Activated CD4-positive, alpha-beta T cell treated with anti-CD3 and anti-CD28 coated beads, Interleukin-2, amount 10 ng/mL, durations not matched to agents 24 days and 14 days (primary cell): ENCODE measurements at places on chromosomes 3 and 15.
A peak's percentile ranks its signal among the peaks of the same experiment; 100 is the strongest.

DNA sequence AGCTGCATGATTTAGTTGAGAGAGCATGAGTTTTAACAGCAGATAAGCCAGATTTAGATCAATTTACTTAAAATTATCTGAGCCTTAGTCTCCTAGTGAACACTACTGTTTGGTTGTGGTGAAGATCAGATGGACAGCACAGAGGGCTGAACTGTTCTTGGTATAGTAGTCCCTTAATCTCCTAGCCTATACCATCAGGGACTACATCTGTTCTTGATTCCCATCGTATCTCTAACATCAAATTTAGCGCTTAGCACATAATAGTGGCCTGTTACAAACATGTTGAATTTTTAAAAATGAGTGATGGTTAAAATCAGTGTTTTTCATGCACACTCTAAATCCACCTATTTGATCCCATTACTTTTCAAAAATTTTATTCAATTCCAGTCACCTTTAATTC is 507.7 kb downstream of the GRM7 start:
- H3K4me1 ChIP-seq = no peaks in the 10 kb centered on the region
- no peaks in the 10 kb centered on the region for H3K36me3 ChIP-seq
- H3K27me3 ChIP-seq = no peaks in the 10 kb centered on the region
- DNase-seq = no peak
- H3K4me3 ChIP-seq = no peak overlapping the region

DNA sequence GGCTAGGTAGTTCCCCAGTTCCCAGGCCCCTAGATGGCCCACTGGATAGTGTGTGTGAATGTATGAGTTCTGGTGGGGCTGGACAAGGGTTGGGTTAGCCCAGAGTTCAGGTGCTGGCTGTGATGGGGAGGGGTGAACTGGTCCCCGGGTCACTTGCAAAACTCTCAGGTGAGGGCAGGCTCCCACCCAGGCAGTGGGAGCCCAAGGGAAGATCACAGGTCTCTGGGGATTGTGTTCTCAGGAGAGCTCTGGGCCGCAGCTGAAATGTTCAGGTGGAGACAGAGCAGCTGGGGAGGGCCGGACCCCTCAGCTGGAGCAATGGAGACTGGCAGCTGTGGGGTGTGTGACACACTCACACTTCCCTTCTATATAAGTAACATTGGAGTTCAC is 12.8 kb upstream of the FAM98B start:
- H3K27ac ChIP-seq = peak overlapping the region; percentile 32
- no peaks in the 10 kb centered on the region for H3K36me3 ChIP-seq
- peaks cover 37% of the 10 kb centered on the region for H3K27me3 ChIP-seq
- no peak overlapping the region for H3K4me3 ChIP-seq
- no peak for DNase-seq

DNA sequence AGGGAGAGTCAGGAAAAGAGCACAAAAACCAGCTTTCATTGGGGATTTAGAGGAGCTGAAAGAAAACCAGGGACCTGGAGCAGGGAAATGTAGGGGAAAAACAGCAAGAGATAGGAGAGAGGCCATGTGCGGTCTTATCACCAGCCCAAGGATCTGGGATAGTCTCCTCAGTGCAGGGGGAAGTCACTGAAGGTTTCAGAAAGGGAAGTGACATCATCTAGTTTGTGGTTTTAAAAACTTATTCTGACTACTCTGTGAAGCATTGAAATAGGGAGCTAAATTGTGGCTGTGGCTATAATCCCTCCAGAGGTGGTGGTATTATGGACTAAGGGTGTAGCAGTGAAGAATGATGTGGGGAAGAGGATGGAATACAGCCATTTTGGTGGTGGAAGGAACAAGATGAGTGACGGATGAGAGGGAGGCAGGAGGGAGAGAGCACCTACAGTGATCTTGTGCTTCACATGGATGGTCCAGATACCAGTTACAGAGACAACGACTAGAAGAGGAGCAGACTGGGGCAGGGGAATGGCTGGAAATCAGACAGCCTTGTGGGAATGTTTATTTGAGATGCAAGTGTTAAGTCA is 72.7 kb downstream of the HMG20A start:
- peak overlapping the region; percentile 34 for H3K27ac ChIP-seq
- peak overlapping the region; percentile 9 for H3K4me3 ChIP-seq
- DNase-seq = peak; percentile 63
- H3K36me3 ChIP-seq = peaks cover 5% of the 10 kb centered on the region
- peaks cover 18% of the 10 kb centered on the region for H3K4me1 ChIP-seq

DNA sequence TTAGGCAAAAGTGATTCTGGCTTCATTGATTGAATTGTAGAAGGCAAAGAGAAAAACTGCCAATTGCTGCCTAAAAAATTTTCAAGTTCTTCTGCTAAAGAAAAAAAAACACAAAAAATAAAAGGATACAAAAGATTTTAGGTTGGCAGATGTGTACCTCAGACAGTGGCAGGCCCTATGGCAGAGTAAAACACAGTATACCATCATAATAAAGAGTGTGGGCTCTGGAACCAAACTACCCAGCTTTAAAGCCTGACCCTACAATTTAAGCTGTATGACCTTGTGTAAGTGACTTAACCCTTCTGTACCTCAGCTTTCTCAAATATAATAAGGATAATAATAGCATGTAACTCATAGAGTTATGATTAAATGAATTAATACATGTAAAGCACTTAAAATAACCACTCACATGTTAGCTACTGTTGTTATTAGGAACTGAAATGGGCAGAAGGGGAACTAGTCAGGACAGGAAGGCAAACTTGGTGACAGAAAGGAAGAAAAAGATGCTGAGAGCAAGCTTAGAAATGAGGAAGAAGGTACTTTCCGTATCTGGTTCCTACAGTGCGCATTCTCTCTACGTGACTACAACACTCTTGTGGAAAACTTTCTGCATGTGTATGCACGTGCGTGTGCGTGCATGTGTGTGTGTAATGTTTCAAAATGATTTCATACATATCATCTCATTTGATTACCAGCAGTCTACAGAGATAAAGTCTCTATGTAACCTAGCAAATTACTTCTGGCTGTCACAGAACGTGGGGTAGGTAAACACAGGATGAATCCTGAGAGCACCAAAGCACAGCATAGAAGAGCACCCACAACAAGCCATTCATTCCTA is 13.6 kb upstream of the GATM start:
- H3K4me3 ChIP-seq = no peak overlapping the region
- peaks cover 61% of the 10 kb centered on the region for H3K27me3 ChIP-seq
- H3K36me3 ChIP-seq = no peaks in the 10 kb centered on the region
- no peak overlapping the region for H3K27ac ChIP-seq
- H3K4me1 ChIP-seq = peaks cover 5% of the 10 kb centered on the region

GRCh38 chr15:64264502-64264901 is 91.5 kb downstream of the CSNK1G1 start:
- DNase-seq = no peak
- H3K4me1 ChIP-seq = peaks cover 31% of the 10 kb centered on the region
- peak overlapping the region; percentile 59 for H3K27ac ChIP-seq
- H3K4me3 ChIP-seq = no peak overlapping the region

- H3K27ac ChIP-seq = no peak overlapping the region
- peaks cover 9% of the 10 kb centered on the region for H3K4me1 ChIP-seq
- no peak overlapping the region for H3K4me3 ChIP-seq
- no peaks in the 10 kb centered on the region for H3K36me3 ChIP-seq
- peaks cover 20% of the 10 kb centered on the region for H3K27me3 ChIP-seq
These were observed 113.5 kb upstream of the TOPAZ1 start for GRCh38 chr3:44128057-44128775.

DNA sequence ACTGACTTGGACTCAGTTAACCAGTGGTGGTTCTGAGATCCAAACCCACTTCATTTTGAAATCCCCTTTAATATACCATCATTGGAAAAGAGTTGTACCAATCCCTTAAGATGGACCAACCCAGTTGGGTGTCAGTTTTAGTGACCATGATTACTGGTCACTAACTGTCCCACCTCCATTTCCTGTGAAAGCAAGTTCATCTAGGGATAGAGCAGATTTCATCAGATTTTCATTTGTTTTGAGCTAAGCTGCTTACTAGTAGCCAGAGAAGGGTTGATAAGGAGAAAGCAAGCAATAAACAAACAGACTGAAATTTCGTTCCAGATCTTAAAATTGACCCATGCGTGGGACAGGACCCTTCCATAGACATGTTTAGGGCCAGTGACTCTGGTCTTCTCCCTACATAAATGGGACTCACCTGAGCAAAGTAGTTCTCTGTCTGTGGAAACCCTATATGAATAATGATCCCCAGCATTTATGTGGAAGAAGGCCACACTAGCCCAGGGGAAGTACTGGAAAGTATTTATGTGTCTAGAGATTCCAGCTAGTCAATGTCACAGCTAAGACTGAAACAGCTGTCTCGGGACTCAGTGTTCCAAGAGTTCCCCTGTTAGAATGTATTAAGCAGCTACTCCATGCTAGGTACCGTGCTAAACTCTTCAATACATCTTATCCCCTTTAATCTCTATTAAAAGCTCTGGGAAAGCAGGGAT is 196.0 kb upstream of the BCL6 start:
- H3K27ac ChIP-seq = no peak overlapping the region
- H3K36me3 ChIP-seq = no peaks in the 10 kb centered on the region
- peaks cover 14% of the 10 kb centered on the region for H3K27me3 ChIP-seq
- peaks cover 11% of the 10 kb centered on the region for H3K4me1 ChIP-seq
- DNase-seq = no peak

DNA sequence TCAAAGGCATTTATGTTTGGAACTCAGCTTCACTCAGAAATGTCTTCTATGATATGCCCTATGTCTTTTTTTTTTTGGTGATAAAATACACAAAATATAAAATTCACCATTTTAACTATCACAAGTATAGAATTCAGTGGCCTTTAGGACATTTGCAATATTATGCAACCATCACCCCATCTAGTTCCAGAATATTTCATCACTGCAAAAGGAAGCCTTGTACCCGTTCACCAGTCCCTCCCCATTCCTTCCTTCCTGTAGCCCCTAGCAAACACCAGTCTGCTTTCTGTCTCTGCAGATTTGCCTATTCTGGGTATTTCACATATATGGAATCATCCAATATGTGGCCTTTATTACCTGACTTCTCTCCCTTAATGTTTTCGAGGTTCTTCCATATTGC is 134.8 kb downstream of the ADAMTS9 start:
- no peaks in the 10 kb centered on the region for H3K4me1 ChIP-seq
- H3K27ac ChIP-seq = no peak overlapping the region
- H3K36me3 ChIP-seq = no peaks in the 10 kb centered on the region
- no peaks in the 10 kb centered on the region for H3K27me3 ChIP-seq
- DNase-seq = no peak
- no peak overlapping the region for H3K4me3 ChIP-seq

- peaks cover 49% of the 10 kb centered on the region for H3K4me1 ChIP-seq
- no peak overlapping the region for H3K4me3 ChIP-seq
- peak overlapping the region; percentile 71 for H3K27ac ChIP-seq
- H3K27me3 ChIP-seq = no peaks in the 10 kb centered on the region
- DNase-seq = no peak
These were observed 136.9 kb downstream of the PLCL2 start for GRCh38 chr3:17021614-17022013.

GRCh38 chr15:64343841-64344240 is 12.1 kb downstream of the CSNK1G1 start:
- H3K27ac ChIP-seq = no peak overlapping the region
- H3K4me3 ChIP-seq = no peak overlapping the region
- DNase-seq = no peak

GRCh38 chr3:106208251-106208650 is 339.4 kb upstream of the CBLB start:
- H3K36me3 ChIP-seq = peaks cover 17% of the 10 kb centered on the region
- H3K4me3 ChIP-seq = no peak overlapping the region
- peaks cover 40% of the 10 kb centered on the region for H3K4me1 ChIP-seq
- H3K27me3 ChIP-seq = no peaks in the 10 kb centered on the region
- H3K27ac ChIP-seq = no peak overlapping the region

DNA sequence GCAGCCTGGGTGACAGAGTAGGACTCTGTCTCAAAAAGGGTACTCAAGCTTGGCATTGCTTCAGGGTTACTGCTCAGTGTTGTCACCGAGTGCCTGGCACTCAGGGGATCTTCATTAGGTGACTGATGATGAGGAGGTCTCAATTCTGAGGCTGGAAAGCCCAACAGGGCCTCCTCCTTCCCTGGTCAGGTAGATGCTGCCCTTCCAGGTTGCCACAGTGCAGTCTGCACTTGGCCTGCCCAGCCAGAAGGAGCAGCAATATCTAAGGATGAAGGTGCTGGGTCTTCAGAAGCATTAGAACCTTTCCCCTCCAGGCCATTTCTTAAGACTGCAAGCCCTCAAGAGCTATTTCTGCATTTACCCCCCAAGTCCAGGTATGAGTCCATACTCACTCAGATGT is 42.0 kb downstream of the PGPEP1L start:
- H3K4me1 ChIP-seq = no peaks in the 10 kb centered on the region
- no peak for DNase-seq
- no peak overlapping the region for H3K4me3 ChIP-seq
- H3K27ac ChIP-seq = no peak overlapping the region

DNA sequence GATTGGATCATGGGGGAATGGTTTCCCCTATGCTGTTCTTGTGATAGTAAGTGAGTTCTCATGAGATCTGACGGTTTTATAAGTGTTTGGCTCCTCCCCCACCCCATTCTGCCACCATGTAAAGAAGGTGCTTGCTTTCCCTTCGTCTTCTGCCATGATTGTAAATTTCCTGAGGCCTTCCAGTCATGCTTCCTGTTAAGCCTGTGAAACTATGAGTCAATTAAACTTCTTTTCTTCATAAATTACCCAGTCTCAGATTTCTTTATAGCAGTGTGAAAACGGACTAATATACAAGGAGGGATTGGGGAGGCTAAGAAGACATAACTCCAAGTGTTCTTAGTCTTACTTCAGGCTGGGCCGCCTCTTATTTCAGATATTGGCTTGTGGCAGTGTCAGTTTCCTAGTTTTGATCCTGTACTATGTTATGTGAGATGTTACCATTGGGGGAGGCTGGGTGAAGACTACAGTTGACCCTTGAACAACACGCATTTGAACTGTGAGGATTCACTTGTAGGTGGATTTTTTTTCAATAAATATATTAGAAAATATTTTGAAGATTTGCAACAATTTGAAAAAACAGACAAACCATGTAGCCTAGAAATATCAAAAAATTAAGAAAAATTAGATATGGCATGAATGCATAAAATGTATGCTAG is 44.9 kb downstream of the NMD3 start:
- H3K4me1 ChIP-seq = peaks cover 4% of the 10 kb centered on the region
- no peaks in the 10 kb centered on the region for H3K27me3 ChIP-seq
- H3K36me3 ChIP-seq = peaks cover 27% of the 10 kb centered on the region

DNA sequence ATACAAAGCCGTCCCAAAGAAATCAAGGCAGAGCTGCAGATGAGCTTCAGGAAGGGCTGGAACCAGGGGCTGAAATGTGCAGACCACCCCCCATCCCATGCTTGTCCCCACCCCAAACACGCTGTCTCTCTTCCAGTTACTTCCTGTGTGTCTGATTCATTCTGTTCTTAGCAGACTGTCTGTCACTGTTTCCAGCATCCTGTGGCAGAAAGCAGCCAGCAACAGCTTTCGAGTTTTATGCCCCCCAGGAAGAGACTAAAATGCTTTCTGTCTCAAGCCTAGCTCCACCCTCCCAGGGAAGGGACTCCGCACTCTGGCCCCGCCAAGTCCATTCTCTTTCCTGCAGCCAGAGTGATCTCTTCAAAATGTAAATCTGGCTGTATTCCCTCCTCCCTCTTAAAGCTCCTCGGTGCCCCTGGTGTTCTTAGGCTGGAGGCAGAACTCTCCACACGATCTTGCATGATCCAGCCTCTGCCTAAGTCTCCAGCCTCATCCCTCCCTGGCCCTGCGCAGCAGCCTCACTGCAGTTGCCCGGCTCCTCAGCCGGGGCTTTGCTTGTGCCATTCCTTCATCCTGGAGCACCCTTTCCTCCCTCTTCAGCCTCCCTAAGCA is 41.5 kb downstream of the HRH1 start:
- H3K4me3 ChIP-seq = peak overlapping the region; percentile 3
- H3K36me3 ChIP-seq = no peaks in the 10 kb centered on the region
- no peaks in the 10 kb centered on the region for H3K27me3 ChIP-seq
- DNase-seq = peak; percentile 64
